Kidney glomerular epithelial cell (primary cell): ENCODE measurements at places on chromosomes 5 and 9.
A peak's percentile ranks its signal among the peaks of the same experiment; 100 is the strongest.

GRCh38 chr5:73591102-73591695 lies 25.7 kb downstream of the UTP15 start:
- peak; percentile 79 for DNase-seq

DNA sequence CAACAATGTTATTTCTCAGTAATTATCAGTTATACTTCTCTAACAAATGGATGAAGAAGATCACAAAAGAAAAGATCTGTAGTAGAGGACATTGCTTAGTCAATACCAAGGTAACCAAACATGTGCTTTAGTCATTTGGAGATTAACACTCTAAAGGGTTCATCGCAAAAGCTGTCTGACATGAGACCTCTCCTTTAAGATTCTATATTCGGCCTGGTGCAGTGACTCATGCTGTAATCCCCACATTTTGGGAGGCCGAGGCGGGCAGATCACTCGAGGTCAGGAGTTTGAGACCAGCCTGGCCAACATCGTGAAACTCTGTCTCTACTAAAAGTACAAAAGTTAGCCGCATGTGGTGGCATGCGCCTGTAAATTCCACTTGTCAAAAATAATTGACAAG lies 18.3 kb upstream of the CKMT2 start:
- no peak for DNase-seq

GRCh38 chr5:86403190-86403589 lies 214.6 kb upstream of the COX7C start:
- DNase-seq = no peak

DNA sequence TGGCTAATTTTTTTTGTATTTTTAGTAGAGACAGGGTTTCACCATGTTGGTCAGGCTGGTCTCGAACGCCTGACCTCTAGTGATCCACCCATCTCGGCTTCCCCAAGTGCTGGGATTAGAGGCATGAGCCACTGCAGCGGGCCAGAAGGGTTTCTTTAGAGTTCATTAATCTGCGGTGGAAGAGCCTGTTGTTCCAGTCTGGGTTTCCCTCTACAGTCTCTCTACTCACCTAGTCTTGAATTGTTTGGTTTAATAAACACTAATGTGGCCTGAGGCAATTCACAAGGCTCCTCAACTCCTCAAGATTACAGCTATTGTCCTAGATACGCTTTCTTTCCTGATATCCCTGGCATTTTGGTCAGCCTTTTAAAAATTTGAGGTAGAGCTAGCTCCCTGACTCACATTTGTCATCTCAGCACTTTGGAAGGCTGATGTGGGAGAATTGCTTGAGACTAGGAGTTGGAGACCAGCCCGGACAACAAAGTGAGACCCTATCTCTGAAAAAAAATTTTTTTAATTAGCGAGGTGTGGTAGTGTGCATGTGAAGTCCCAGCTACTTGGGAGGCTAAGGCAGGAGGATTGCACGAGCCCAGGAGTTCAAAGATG lies 4.6 kb upstream of the SAR1B start:
- no peak for DNase-seq

DNA sequence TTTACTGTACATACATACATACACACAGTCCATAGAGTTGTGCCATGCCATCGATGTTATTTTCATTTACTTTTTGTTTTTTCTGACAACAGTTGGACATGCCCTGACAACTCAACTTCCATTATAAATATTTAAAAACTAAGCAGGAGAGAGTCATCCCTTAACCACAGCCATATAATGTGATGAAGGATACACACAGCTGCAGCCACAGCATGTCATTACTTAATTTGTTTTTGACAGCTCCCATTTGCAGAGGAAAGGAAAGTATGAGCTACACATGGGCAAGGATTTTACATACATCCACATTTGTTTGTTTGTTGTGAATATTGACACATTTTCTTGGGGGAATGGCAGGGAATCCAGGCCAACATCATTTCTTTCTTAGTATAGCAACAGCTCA lies 91.5 kb upstream of the TUT7 start:
- DNase-seq = no peak

DNA sequence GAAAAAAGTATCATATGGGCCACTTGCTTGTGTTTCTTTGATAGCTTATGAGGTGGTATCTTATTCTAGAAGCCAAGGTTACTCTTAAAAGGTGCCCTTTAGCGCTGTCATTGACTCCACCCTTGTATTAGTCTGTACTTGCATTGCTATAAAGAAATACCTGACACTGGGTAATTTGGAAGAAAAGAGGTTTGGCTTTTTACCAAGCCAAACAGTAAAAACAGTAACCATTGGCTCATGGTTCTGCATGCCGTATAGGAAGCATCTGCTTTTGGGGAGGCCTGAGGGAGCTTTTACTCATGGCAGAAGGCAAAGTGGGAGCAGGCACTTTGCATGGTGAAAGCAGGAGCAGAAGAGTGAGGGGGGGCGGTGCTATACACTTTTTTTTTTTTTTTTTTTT lies 87.4 kb downstream of the TEK start:
- DNase-seq = no peak

- DNase-seq = peak; percentile 56
These were observed 189.4 kb downstream of the CCDC192 start for GRCh38 chr5:127892467-127893207.

- DNase-seq = no peak
These were observed 415.8 kb upstream of the CDH10 start for GRCh38 chr5:25060575-25060974.

DNA sequence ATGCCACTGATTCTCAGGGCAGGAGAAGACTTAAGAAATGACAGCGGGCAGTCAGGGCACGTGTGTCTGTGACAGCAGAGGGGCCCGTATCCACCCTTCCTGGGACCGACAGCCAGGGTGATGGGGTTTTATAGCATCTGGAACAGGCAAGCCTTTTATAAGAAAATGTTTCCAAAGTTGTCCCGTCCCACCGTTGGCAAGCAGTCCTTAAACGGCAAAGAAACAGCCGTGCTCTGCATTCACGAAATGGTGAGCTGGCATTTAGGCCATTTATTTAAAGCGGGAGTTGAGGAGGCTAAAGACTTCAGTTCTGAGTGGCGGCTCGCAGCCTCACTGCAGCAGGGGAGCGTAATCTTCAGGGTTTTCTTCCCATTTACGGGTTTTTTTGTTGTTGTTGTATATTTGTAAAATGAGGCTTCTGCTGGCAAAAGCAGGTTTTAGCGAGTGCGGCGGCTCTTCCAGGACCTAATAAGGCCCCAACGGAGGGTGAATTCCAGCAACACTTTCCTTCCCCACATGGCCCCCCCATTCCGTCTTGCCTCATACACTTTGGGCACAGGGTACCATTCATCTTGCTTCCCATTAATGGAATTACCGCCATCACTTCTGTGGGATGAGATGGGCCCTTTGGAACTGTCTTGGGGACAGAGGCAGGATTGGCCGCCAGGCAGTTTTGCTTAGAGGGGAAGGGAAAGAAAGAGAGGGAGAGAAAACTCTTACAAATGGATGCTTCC lies 15.8 kb downstream of the NEK6 start:
- no peak for DNase-seq

DNA sequence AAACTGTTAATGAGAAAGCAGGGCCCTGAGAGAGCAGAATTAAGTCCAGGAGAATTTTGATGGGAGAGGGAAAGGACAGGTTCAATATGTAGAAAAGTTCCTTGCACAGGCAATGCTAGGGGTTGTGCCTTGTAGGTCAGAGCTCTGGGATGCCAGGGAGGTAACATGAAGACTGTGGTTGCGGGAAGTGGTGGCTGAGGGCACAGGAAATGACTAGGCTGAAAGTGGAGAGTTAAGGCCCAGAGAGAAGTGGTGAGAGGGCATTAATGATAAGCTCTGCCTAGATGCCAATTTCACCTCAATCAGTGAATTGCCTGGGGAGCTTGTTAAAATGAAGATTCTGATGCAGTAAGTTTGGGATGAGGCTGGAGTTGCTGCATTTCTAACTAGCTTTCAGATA lies 31.5 kb upstream of the PPP3R2 start:
- DNase-seq = no peak

DNA sequence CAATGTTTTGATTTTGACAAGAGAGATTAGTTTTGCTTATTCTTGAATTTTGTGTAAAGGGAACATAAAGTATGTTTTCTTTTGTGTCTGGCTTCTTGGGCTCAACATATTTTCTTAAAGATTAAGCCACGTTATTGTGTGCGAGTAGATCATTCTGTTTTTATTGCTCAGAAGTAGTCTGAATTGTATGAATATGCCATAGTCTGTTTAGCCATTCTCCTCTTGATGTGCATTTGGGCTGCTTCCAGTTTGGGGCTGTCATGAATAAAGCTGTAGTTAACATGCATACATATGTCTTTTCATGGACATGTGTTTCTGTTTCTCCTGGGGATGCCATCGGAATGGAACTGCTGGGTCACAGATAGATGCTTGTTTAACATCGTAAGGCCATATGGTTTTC lies 198.9 kb downstream of the FANCC start:
- DNase-seq = no peak

DNA sequence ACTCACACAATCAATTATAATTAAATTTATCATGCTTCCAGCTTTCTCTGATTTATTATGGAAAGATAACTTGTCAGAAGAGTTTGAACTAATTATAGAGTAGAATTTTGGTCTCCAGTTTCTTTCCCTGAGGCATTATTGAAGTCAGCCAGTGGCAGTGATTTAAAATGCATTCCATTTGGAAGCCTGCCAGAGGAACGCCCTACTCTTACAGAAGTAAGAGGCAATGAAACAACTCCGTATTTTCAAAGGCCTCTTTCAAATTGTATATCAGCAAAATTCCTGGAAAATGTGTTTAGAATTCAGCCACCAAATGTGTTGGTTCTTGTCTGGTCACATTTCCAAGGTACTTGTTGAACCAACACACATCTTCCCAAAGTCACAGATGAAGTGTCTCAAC lies 640.9 kb downstream of the SEMA5A start:
- DNase-seq = no peak

GRCh38 chr9:34693560-34693959 lies 2.5 kb upstream of the CCL19 start:
- DNase-seq = no peak

DNA sequence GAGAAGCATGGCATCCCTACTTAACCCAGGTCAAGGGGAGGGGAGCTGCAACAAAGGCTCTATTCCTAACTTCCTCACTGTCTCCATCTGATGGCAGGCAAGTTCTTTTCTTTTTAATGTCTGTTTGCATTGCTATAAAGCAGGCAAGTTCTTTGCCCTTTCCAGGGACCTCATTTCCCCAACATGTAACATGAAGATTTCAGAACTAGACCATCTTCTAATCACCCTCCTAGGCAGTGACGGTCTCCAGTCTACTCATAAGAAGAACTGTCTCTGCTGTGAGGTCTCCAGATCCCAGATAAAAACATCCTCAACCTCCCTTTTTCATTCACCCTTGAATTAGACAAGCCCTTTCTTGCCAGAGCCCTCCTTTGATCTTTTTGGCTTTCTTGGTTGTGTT lies 42.1 kb downstream of the PPP1R2B start:
- no peak for DNase-seq

DNA sequence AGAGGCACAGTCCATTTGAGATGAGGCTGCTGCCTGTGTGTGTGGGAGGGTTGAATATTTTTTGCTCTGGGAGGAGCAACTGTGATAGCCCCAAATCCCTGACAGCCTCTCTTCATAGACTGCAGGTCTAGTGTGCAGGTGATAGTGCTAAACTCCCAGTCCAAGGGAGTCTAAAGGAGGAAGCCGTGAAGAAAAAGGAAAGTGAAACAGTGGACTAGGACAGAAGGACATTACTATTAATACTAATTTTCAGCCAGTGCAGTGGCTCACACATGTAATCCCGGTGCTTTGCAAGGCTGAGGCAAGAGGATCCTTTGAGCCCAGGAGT lies 295.0 kb downstream of the PDE4D start:
- no peak for DNase-seq

DNA sequence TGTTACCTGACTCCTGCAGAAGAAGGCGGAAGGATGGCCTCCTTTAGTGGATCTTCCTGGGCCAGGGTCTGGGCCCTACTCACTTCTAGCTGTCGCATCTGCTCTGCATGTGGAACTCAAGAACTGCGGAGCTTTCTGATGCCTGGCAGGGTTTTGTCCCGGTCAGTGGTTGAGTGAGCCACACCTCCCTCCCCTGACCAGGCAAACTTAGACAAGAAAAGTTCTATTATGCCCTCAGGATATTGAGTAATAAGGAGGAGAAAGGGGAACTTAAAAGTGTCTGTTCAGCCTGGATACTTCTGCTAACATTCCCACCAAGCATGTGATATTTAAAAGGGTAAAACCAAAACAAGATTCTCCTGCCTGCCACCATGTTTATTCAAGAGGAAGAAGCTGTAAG lies at the start of gene FYB1:
Gene FYB1 (minus strand): TSS at position 127 of the 400 bp plus-strand sequence. CDS start 16,603 bp downstream, outside the sequence.
- no peak for DNase-seq
